ENCODE measurements at places on chromosomes 13 and 19.

DNA sequence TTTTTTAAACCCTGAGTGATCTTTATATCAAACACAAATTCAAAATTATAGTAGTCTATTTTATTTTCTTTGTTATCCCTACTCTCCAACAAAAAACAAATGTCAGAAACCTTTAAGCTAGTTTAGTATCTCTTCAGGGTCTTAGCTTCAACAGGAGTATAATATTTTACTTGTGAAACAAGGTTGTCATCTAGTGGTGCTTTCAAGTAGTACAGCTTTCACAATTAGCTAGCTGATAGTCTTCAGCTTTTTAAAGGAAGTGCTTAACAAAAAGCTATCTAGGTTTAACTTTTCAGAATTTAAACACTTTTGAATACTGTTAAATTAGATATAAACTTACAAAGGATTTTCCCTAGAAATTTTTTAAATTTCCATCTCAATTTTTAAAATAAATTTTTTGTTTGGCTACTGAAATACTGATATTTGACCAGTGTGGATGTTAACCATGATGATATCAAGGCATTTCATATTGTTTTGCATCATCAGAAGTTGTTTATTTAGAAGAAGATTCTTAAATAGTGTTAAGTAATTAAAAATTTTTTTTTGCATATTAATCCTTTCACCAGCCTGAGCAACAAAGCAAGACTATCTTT, 34.2 kb downstream of the TDRD3 start:
- peak; percentile 72 for DNase-seq

DNA sequence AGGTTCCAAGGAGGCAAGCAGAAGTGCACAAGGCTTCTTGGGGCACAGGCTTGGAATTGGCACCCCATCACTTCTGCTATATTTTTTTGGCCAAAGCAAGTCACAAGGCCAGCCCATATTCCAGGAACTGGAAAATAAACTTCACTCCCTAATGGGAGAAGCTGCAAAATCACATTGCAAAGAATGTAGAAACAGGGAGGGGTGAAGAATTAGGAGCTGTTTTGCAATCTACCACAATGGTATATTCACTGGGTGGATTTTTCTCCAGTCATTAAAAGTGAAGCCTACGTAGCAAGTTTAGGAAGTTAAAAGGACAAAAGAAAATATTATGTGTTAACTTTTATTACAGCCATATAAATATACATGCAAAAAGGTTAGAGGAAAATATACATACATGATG, 464.8 kb downstream of the COG6 start:
- peak; percentile 73 for DNase-seq

GRCh38 chr13:74904556-74904955, 577.4 kb downstream of the TBC1D4 start:
- no peak for DNase-seq

GRCh38 chr19:52896431-52897137, 851 bp downstream of the ZNF320 start:
- DNase-seq = peak; percentile 3

DNA sequence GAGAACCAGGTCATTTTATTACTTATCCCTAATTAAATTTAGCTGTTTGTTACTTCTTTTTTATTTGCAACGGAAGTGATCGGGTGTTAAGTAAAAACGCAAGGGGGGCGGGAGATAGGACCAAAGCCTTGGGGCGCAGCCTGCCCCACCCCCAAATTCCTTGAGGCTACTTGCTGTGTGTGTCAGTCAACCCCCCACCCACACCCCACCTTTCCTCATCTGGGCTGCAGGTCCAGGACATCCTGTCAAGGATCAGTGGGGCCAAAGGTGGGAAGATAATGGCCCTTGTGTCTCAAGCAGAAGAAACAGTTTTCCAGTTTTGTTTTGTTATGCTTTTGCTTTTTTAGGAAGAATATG, 1.2 kb upstream of the FOXO1 start:
- DNase-seq = no peak
